IPS-NIHi11 (cell line): ENCODE measurements at places on chromosomes 5 and 9.

GRCh38 chr5:107251151-107251550 is 419.6 kb downstream of the EFNA5 start:
- no peak for DNase-seq

DNA sequence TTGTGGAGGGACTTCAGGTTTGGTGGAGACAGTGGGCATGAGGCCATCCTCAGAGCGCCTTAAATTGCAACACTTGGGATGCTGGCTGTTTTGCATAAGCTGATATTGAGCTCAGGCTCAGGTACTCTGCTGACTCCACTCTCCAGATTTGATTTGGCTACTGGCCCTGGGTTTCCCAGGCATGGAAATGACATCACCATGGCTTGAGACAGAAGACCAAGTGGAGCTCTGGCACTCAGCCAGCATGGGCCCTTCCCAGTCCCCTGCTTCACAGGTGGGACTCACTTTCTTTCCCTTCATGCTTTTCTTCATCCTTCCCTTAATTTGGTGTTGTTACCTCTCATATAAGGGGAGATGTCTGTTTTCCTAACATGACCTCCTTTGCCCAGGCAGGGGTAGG is 72.0 kb upstream of the IL12B start:
- no peak for DNase-seq

GRCh38 chr5:133219296-133219695 is 167.5 kb downstream of the HSPA4 start:
- no peak for DNase-seq

DNA sequence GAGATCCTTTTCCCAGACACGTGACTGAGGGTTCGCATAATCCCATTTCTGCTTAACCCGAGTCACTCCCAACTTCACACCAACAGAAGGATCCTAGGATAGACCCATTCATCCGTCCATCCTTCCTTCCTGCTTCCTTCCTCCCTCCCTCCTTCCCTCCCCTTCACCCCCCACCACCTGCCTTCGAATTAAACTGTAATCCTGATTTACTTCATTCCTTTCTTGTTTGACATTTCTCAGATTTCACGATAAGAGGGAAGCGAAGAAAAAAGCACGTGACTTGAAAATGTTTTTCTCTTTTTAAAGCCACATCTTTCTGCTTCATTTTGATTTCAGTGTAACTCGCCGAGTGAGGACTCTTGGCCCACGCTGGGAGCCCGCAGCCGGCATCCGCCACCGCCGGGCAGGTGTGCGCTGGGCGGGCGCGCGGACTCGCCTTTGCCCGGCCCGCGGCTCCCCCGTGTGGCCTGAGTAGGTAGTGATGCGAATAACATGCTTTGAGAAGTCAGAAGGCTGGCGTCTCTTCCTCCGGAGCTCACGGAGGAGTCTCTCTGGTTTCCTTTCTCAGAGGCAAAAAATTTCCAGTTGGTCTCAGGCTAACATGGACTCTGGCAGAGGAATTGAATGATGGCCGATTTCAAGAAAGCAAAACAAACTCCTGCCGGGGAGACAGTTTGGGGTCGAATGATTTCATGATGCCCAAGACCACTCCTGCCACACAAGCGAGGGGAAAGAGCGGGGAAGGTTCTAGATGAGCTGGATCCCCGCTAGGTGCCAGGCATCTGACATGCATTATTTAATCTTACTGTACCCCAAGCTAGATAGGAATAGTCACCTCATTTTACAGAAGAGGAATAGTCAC is 117.7 kb downstream of the SLC12A2 start:
- DNase-seq, result peak; percentile 89

- no peak for DNase-seq
Measured at GRCh38 chr5:107293541-107294210, 377.1 kb downstream of the EFNA5 start.

GRCh38 chr9:112050544-112051475 is 124.3 kb downstream of the SUSD1 start:
- DNase-seq, result peak; percentile 33

DNA sequence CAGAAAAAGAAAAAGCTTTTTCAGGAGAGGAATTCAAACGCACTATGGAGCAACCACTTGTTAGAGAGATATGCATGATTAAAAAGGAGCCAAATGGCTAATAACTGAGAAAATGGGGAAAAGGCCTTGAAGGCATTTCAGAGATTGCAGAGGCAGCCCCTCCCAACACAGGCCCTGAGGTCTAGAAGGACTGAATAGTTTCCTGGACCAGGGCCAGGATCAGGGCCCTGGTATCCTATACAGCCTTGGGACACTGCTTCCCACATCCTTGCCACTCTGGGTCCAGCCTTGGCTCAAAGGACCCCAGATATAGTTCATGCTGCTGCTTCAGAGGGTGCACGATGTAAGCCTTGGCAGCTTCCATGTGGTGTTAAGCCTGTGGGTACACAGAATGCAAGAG is 20.7 kb upstream of the FEM1C start:
- no peak for DNase-seq

- DNase-seq, result no peak
Measured at GRCh38 chr5:66652818-66653217, 56.6 kb downstream of the MAST4 start.

DNA sequence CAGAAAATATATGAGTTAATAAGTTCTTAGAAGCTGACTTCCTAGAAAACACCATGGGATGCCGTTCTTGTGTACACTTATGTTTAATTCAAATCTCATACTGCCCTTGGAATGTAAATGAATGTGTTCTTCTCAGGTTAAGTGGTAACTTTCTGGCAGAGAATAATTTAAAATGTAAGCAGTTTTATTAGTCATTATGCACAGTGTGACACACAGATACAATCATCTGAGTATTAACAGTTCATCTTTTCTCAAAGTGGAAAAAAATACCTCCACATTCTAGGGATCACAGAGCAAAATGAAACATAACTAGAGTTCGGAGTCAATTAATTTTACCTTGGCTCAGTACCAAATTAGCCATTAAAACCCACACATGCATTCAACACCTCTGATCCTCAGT is 508.1 kb downstream of the CDH9 start:
- no peak for DNase-seq

DNA sequence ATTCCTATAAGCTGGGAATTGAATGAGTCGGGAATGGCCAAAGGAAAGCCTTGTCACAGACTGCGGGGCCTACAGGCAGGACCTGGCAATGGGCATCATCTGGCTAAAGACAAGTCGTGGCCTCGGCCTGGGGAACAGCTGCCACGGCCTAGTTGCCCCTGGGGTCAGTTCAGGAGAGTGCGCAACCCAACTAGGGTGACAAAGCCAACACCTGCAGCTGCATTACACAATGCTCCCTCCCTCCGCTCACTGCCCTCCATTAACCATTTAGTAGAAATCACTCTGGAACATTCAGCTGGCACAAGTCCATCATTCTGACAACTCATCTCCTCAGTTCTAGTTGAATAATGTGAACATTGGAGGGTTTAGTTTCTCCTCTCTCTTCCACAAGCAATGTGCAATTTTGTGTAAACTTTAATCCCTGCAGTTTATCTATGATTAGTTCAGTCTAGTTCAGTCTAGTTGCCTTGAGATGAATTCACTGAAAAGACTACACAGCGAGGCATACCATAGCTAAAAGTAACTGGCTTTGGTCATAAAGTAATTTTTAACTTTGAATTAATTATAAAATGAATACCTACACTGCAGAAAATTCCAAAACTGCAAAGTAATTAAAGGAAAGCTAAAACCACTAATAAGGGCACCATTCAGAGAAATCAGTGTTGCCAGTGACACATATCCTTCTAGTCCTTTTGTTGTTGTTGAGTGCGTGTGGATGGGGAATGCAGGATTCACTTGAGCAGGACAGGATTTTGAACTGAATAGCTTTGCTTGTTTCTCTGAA is 5.1 kb downstream of the GLDC start:
- DNase-seq, result no peak

- DNase-seq, result no peak
Measured at GRCh38 chr5:133665571-133665970, 53.2 kb upstream of the FSTL4 start.

- peak; percentile 64 for DNase-seq
Measured at GRCh38 chr9:38008168-38009034, 60.6 kb downstream of the SHB start.

GRCh38 chr5:76735762-76736545 is 20.0 kb downstream of the F2R start:
- no peak for DNase-seq

- no peak for DNase-seq
Measured at GRCh38 chr5:151303666-151304065, at the start of gene SLC36A3. Gene SLC36A3 (minus strand): TSS chr5:151303766. CDS start chr5:151303354, 412 bp downstream.

DNA sequence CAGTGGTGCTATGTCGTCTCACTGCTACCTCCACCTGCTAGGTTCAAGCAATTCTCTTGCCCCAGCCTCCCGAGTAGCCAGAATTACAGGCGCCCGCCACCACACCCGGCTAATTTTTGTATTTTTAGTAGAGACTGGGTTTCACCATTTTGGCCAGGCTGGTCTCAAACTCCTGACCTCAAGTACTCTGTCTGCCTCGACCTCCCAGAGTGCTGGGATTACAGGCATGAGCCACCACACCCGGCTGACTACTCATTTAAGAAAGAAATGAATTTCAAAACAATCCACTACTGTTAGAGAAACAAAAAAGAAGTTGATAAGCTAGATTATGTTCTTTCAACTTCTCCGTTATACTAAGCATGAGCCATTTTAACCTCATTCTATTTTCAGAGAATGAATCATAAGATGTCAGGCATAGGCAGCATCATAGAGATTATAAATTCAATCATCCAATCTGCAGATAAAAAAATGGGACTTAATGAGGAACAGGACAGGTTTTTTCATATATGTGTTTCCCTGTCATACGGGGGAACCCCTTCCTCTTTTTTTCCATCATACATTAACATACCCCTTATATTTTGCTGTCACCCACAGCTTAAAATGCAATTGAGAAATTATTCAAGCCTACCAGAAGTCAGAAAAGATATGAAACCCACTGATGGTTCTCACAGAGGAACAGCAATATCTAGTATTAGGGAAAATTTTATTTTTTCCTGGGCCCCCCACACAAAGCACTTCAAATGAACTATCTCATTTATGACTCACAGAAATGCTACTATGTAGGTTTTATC is 26.5 kb upstream of the ADRB2 start:
- DNase-seq, result no peak
